ENCODE measurements at places on chromosomes 2 and 18.

GRCh38 chr2:30177956-30178355, 31.1 kb downstream of the YPEL5 start:
- DNase-seq: no peak

DNA sequence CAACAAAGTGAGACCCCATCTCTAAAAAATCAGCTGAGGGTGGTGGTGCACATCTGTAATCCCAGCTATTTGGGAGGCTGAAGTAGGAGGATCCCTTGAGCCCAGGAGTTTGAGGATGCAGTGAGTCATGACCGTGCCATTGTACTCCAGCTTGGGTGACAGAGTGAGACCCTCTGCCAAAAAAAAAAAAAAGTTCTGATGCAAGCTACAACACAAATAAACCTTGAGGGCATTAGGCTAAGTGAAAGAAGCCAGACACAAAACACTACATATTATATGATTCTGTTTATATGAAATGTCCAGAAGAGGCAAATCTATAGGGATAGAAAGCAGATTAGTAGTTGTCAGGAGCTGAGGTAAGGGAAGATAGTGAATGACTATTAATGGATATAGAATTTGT, 13.0 kb downstream of the YWHAQ start:
- no peak for DNase-seq

GRCh38 chr2:48696881-48697280, 58.6 kb downstream of the LHCGR start:
- DNase-seq: no peak

GRCh38 chr2:152407806-152408205, 72.8 kb downstream of the FMNL2 start:
- no peak for DNase-seq

DNA sequence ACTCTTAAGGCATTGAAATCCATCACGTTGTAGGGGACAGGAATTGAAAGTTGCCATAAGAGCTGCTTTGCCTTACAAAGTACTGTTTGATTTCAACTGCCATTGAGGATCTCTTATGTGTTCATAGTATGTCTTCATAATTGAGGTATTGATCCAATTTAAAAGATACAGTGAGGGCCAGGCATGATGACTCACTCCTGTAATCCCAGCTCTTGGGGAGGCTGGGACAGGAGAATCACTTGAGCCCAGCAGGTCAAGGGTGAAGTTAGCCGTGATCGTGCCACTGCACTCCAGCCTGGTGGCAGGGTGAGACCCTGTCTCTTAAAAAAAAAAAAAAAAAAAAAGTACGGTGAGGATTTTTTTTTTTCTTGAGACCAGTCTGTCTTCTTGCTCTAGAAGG, 91.7 kb upstream of the EML6 start:
- DNase-seq: no peak

DNA sequence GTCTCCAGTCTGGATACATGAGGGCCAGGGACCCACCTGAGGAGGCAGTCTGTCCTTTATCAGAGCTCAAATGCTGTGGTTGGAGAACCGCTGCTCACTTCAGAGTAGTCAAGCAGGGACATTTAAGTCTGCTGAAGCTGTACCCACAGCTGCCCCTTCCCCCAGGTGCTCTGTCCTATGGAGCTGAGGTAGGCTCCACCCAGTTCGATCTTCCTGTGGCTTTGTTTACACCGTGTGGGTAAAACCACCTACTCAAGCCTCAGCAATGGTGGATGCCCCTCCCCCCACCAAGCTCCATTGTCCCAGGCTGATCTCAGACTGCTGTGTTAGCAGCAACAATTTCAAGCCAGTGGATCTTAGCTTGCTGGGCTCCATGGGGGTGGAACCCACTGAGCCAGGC, 731.4 kb upstream of the HS6ST1 start:
- DNase-seq: no peak

DNA sequence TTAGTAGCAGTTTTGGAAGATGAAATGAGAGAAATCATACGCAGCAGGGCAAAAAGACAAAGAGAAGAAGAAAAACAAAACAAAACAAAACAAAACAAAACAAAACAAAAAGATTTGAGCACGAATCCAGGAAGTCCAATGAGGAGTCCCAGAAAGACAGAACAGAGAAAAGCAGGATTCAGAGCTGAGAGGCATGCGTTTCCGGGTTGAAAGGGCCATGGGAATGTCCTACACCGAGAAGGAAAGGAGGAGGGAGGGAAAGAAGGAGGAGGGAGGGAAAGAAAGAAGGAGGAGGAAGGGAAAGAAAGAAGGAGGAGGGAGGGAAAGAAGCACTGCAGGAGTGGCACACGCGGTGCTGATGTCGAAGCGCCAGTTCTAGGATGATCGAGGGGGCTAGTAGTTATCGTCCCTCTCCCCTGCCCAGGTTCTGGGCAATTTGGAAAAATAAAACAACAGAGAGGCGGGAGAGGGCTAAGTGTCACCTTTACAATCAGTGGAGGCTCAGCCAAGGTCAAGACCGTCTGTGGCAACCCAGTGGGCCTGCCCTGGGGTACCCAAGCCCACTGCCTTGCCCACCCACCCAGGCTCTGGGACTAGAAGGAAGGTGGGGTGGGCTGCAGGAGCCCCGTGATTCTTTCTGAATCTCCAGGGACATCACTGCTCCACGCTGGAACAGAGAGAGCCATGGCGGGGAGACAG, 68.4 kb downstream of the TWIST2 start:
- DNase-seq: no peak

DNA sequence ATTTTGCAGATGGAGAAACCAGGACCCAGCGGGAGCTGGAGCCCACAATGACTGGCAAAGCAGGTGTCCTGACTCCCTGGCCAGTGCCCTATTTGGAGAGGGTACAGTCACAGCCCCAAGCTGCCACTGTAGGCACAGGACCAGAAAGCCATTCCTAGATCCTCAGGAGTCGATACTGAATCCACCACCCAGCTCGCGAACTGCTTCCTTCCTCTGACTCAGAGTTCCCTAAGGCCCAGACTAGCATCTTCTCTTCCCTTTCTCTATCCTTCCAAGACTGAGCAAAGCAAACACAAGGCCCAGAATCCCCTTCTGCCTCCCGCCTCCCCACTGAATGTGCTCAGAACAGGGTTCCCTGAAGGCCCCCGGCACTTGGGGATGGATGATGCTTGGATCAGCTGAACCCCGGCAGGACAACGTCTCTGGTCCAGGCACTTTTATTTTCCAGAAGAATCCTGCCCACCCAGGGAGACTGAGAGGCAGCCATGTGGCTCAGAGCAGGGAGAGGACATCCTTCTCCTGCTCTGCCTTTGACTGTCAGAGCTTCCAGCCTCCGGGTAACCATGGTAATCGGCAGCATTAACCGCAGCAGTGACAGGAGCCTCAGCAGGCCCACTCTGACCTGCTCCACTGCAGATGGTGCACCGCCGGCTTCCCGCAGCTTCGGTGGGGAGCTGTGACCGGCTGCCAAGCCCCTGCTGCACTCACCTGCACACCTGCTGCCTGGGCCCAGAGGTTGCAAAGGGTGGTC, 34.8 kb upstream of the KLHL29 start:
- no peak for DNase-seq

DNA sequence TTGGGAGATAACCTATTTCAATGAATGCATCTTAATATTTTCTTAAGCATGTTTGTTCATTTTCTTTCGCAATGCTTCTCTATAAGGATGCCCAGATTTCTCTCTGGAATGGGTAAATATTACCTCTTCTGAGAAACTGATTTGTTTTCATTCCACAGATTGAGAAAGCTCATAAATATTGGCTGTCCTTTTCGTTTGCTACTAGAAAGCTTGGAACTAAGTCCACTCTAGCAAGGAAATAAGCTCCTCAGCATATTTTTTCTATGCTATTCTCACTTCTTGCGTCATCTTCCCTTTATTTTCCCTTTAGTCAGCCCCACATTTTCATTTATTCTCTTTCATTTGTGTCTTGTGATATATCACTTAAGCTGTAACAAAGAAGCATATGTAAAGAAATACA, 76.3 kb downstream of the ANTXR1 start:
- no peak for DNase-seq

DNA sequence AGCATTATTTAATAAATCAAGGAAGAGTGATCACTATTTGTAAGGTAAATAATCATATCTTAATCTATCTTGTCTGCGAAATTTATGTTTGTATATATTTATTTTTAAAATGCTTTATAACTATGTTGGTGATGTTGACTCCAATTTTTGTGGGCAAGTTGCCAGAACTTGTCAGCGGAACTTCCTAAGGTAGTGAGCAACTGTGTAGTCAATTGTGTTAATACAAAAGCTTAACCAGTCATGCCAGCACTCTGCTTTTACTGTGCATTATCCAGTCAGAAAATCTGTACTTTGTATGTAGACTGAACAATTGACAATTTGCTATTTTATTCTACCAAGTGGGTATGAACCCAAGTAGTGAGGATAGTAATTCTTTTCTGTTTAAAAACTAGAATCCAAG, 61.9 kb upstream of the RND3 start:
- no peak for DNase-seq

GRCh38 chr2:14143435-14143834, 489.1 kb upstream of the LRATD1 start:
- no peak for DNase-seq

DNA sequence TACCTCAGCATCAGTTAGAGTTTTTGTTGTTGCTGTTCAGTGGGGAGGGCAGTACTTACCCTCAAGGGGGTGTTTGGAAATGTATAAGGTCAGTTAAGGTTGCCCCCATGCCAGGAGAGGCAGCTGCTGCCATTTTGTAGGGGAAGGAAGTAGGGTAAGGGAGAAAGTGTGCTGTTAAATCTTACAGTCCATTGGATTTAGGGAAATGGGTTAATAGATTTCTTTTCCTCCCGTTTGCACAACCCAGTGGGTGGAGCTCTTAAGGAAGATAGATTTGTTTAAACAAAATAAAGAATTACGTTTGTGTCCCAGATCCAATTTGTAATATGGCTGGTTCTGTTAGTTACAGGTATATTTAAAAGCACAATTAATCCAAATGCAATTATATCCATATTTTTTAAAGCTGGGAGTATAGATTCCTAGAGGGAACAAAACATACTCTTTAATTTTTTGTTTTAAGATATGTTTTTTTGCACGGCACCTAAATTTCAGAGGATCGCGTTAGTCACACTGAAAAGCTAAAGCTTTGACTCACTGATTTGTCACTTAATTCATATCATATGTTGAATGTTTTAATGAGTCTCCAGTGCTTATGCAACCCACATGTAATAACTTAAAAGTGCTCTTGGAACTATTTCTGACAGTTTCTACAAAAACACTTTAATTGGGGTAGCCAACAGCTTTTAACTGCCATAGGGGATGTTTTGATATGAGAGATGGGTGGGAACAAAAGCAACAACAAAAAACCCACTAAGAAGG, 9.0 kb upstream of the CWC22 start:
- DNase-seq: no peak

GRCh38 chr2:192885569-192886160, 690.9 kb upstream of the TMEFF2 start:
- no peak for DNase-seq

- DNase-seq: no peak
These were observed 68.5 kb upstream of the ST3GAL5 start for GRCh38 chr2:85957256-85957655.

DNA sequence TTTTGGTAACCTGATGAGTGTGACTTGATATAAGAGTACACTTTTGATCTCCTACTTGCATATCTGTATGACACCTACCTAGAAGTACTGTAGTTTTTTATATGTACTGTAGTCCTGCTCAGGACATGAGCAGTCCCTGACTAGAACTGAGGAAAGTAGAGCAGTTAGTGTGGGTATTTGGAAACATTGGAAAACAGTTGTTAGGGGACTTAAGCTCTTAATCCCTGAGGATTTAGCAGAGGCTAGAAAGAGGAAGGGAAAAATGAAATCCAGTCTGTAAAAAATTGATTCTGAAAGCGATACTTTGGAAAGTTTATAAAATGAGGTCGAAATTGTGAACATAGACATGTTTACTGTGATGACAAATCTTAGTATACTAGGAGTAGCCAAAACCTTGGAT, 125.6 kb downstream of the NCOA1 start:
- DNase-seq: no peak

GRCh38 chr2:28610583-28611201, 114.8 kb downstream of the PLB1 start:
- no peak for DNase-seq

DNA sequence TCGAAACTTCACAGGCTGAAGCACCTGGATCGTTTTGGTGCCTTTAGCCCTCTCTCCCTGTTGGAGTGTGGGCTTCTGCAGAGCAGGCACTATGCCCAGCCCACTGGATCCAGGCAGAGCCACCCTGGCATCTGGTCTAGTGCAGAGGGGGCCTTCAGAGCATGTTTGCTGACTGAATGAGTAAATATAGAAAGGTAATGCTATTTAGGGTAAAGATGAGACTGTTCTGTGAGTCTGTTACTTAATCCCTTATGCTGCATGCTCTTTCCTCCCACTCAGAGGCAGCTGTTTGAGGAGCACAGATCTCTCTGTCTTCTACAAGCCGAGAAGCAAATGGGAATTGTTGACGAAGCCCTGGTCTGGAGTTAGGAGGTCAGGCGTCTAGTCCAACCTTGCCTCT, 130.2 kb downstream of the RGPD3 start:
- DNase-seq: no peak

- no peak for DNase-seq
These were observed 54.7 kb downstream of the INO80D start for GRCh38 chr2:206031162-206031784.

GRCh38 chr18:3667255-3668137, 217.5 kb downstream of the TGIF1 start:
- no peak for DNase-seq

GRCh38 chr2:216446343-216446742, 34.1 kb downstream of the SMARCAL1 start:
- no peak for DNase-seq
